ENCODE measurements at places on chromosomes 2 and 18. TPM values are rescaled to one million over a fixed set of nuclear protein-coding genes. Genes with fewer than 3 reads are reported as not detected.

DNA sequence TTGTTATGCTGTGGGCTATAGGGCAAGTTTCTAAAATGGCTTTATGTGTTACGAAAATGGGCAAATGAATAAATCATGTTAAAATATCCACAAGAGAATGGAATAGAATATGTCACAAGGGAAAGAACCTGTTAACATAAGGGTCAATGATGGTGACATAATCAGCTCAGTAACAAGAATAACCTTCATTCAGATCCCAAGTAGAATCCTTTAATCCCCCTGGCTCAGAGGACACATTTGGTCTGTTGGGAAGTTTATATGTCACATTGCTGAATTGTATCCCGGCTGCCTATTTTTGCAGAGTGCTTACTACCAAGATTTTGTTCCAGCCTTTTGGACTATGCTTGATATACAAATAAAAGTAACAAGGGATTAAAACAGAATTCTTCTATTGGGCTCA is 13.1 kb upstream of the LGALSL start:
- H3K27ac ChIP-seq, result no peak overlapping the region
- no peaks in the 10 kb centered on the region for H3K27me3 ChIP-seq
- DNase-seq, result no peak
- no peaks in the 10 kb centered on the region for H3K4me1 ChIP-seq

Gene SERPINB10
- not detected for total RNA-seq

DNA sequence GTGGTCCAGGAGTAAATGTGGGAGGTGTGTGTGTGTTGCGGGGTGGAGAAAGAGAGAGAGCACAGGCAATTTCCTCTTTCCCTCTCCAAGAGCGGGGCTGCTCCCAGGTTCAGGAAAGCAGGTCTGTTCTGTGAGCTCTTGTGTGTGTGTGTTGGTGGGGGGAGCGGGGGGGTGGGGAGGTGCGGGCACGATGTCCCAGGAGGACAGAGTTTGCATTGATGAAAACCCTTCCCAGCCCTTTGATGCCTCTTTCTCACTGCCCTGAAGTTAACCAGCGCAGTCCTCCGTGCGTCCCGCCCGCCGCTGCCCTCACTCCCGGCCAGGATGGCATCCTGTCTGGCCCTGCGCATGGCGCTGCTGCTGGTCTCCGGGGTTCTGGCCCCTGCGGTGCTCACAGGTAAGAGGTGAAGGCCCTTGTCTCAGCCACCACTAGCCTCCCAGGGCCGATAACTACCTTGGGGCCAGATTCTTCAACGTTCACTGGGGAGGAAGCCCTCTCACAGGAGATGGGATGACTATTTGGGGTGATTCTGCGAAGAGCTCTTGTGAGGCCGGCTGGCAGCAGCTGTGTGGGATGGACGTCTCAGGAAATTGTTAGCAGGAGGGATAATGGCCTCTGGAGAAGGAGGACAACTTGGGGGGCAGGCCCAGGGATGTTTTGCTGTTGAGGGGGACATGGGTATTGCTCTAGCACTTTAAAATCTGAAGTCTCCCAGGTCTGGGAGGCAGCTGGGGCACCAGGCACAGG is at the start of gene SNORC:
SNORC (plus strand) TSS at position 247 of the 748 bp plus-strand sequence; CDS start at position 325, 78 bp downstream.
- H3K4me1 ChIP-seq, result no peaks in the 10 kb centered on the region
- H3K27ac ChIP-seq, result no peak within 1 kb of the TSS
- no peak for DNase-seq
- H3K36me3 ChIP-seq, result no peaks in the 10 kb centered on the region

DNA sequence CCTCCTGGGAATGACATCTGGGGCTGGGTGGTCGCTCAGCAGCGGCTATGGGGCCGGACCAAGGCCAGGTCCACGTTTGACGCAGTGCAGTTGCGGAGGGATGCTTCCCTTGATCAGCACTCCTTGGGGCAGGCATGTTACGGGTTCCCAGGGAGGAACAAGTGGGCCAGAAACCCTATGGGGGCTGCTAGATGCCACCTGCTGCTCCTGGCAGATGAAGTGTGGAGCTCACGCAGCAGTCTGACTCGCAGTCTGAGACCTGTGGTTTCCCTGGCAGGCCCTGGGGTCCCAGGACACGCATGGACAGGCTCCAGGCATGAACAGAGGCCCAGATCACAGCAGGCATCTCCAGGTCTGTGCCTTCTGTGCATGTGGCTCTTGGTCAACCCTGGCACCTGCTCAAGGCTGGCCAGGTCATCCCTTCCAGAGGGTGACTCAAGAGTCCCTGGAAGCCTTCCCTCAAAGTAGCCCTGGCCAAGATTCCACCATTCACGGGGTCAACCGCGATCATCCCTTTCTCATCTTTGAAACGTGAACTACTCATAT is 20.0 kb downstream of the KCNF1 start:
- no peak overlapping the region for H3K27ac ChIP-seq
- no peaks in the 10 kb centered on the region for H3K36me3 ChIP-seq
- DNase-seq, result no peak

Gene RND3
- 40.1 TPM for total RNA-seq

Gene EMILIN1
- total RNA-seq, result 7.5 TPM

Gene APOB
- total RNA-seq, result 55.6 TPM

Gene NIFK
- total RNA-seq, result 32.5 TPM

GRCh38 chr18:57660961-57661360 is 39.3 kb upstream of the NARS1 start:
- H3K27me3 ChIP-seq, result no peaks in the 10 kb centered on the region
- no peak overlapping the region for H3K27ac ChIP-seq
- no peak overlapping the region for H3K4me3 ChIP-seq
- no peak for DNase-seq
- H3K36me3 ChIP-seq, result peaks cover 81% of the 10 kb centered on the region
